ENCODE measurements at places on chromosomes 4 and X. TPM values are rescaled to one million over a fixed set of nuclear protein-coding genes. Genes with fewer than 3 reads are reported as not detected.
A peak's percentile ranks its signal among the peaks of the same experiment; 100 is the strongest.

DNA sequence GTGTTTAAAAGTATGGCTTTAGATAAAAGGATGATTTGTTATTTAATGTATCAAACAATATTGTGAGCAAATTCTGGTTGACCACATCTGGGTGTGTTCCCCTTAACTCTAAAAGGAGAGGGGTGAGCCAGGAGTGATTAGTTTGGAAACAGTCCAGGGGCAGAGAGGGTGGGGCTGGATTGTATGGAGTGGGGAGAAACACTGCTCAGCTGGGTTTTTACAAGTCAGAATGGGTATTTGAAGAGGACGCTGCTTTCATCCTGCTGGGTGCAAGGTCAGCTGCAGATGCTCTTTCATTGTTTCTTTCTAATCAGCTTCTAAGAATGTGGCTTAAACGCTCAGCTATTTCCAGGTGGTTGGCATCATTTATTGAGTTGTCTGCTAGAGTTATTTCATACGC, 82.8 kb upstream of the LIMCH1 start:
- no peak overlapping the region for H3K27ac ChIP-seq
- H3K36me3 ChIP-seq, result no peaks in the 10 kb centered on the region
- no peak for DNase-seq
- H3K4me1 ChIP-seq, result no peaks in the 10 kb centered on the region

The ABCE1 gene
- total RNA-seq, result 25.0 TPM

DNA sequence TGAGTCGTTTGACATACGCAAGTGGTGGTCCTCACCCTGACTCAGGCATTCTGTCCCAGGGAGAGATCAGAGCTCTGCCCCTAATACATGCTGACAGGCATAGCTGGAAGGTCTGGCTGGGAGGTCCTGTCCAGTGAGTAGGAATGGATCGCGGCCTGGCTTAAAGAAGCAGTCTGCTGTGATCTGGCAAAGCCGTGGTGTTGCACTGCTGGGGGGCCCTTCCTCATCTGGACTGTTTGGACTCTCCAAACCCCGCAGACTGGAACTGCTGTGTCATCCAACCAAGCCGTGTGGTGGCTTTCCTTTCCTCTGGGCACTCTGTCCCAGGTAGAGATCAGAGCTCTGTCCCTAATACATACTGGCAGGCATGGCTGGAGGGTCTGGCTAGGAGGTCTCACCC, 64.3 kb upstream of the MAGEB16 start:
- H3K27me3 ChIP-seq, result no peaks in the 10 kb centered on the region
- no peaks in the 10 kb centered on the region for H3K4me1 ChIP-seq
- no peak for DNase-seq
- no peaks in the 10 kb centered on the region for H3K36me3 ChIP-seq

- no peaks in the 10 kb centered on the region for H3K27me3 ChIP-seq
- H3K27ac ChIP-seq, result no peak overlapping the region
- no peaks in the 10 kb centered on the region for H3K36me3 ChIP-seq
- DNase-seq, result no peak
- H3K4me1 ChIP-seq, result no peaks in the 10 kb centered on the region
Observed at GRCh38 chrX:14073556-14073955, 43.9 kb upstream of the GEMIN8 start.

The GRIPAP1 gene
- total RNA-seq, result 32.0 TPM

The SLC9A6 gene
- 16.6 TPM for total RNA-seq

DNA sequence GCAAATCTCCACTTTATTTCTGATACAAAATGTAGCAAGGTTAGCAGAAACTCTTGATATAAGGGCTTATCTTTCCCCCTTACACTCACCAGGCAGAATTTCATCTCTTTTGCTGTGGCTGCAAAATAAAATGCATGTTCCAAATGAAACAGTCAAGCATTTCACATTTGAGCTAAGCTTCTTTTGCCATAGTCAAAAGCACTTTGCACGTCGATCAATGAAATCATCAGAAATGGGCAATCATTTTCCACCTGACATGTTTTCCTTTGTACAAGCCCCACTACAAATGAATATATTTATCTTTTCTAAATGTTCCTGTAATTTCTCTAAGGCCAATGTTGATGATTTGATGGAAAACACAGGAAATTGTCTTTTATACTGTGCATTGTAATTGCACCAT, 178.4 kb downstream of the ANKRD50 start:
- no peaks in the 10 kb centered on the region for H3K27me3 ChIP-seq
- no peaks in the 10 kb centered on the region for H3K36me3 ChIP-seq
- no peak overlapping the region for H3K4me3 ChIP-seq

GRCh38 chr4:38482696-38483095, 181.3 kb upstream of the KLF3 start:
- no peak overlapping the region for H3K27ac ChIP-seq
- no peak overlapping the region for H3K4me3 ChIP-seq
- no peak for DNase-seq
- H3K36me3 ChIP-seq, result no peaks in the 10 kb centered on the region

DNA sequence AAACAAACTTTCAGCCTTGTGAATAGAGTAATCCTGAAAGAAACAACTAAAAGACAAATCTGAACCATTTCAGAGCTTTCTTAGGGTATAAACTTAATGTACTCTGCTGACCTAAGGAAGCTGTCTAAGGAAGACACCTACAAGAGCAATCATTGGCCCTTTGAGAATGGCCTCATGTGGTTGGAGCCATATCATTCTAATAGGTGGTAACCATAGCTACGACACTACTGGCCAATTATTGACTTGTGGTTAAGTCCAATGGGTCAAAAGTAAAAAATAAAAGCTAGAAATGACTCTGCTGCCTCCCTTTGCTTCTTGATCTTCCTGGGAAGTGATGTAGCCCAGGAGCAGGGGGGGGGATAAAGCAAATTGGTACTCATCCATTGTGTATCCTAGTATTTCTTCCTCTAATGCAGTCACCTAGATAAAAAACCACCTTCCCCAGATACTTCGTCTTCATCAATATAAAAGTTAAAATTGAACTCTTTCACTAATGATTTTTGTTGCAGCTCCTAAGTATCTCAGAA, 547.0 kb downstream of the ARAP2 start:
- no peaks in the 10 kb centered on the region for H3K36me3 ChIP-seq
- H3K4me1 ChIP-seq, result no peaks in the 10 kb centered on the region
- DNase-seq, result no peak
- H3K27me3 ChIP-seq, result no peaks in the 10 kb centered on the region
- no peak overlapping the region for H3K27ac ChIP-seq

The GLRA3 gene
- not detected for total RNA-seq

GRCh38 chrX:47484885-47485284, 1.9 kb upstream of the ZNF41 start:
- no peaks in the 10 kb centered on the region for H3K4me1 ChIP-seq
- H3K36me3 ChIP-seq, result no peaks in the 10 kb centered on the region
- no peak for DNase-seq
- no peak overlapping the region for H3K4me3 ChIP-seq

DNA sequence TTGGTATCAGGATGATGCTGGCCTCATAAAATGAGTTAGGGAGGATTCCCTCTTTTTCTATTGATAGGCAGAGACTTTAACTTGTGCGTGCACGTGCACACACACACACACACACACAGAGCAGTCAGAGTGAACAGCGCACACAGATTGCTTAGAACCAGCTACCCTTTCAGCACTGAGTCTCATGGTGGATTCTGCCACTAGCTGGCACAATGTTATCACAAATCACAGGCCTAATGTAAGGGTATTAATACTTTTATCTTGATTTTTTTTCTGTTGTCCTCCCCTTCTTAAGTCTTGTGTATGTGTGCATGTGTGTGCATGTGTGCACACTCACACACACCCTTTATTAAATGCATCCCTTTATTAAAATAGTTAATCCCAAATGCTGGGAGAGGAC, 53.2 kb downstream of the HADH start:
- DNase-seq, result no peak
- no peak overlapping the region for H3K4me3 ChIP-seq
- no peaks in the 10 kb centered on the region for H3K36me3 ChIP-seq
- H3K4me1 ChIP-seq, result no peaks in the 10 kb centered on the region
- no peak overlapping the region for H3K27ac ChIP-seq

DNA sequence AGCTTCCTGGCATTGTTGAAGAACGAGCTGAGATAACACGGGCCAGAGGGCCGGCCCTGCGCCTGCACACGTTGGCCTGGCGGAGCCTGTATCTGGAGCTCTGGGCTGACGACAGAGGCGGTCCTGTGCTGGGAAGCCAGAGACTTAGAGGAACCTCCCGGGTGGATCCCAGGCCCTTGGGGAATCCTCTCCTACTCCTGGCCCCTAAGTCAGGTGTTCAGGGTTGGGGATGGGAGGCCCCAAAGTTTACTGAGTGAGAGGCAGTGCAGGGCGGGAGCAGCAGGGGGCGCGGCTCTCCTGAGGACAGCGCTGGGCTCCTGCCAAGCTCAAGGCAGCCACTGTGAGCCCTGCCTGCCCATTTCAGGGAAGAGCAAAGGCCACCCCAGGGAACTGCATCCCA, 2.5 kb upstream of the HTRA3 start:
- H3K4me3 ChIP-seq, result no peak overlapping the region
- DNase-seq, result peak; percentile 70
- no peak overlapping the region for H3K27ac ChIP-seq
- H3K27me3 ChIP-seq, result peaks cover 13% of the 10 kb centered on the region
- H3K36me3 ChIP-seq, result no peaks in the 10 kb centered on the region

- H3K4me3 ChIP-seq, result peak overlapping the region; percentile 73
- H3K36me3 ChIP-seq, result no peaks in the 10 kb centered on the region
- no peaks in the 10 kb centered on the region for H3K27me3 ChIP-seq
Observed at GRCh38 chr4:107825072-107825824, 516 bp downstream of the SGMS2 start.

The PPP2R2C gene
- total RNA-seq, result 0.35 TPM

DNA sequence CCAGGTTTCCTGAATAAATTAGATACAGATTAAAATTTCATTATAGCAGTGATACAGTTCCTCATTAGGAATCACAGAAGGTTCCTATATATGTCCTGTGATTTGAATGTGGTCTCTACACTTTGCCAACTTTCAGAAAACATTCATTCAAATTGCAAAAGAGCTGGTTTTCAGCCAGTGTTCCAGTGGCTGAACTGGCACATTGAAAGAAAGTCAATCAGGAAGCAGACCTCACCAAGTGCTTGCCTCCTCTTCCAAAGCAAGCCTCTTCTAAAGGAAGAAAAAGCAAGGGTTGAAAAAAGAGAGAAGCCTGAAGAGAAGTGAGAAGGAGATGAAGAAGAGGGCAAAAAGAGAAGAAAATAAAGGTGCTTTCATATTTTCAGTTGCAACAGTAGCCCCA, 12.7 kb downstream of the KLHL34 start:
- no peaks in the 10 kb centered on the region for H3K36me3 ChIP-seq
- no peaks in the 10 kb centered on the region for H3K4me1 ChIP-seq
- no peak for DNase-seq
- no peaks in the 10 kb centered on the region for H3K27me3 ChIP-seq

- H3K27ac ChIP-seq, result peak overlapping the region; percentile 71
- H3K4me3 ChIP-seq, result no peak overlapping the region
- H3K27me3 ChIP-seq, result no peaks in the 10 kb centered on the region
- peak; percentile 54 for DNase-seq
Observed at GRCh38 chrX:13078739-13079444, 34.5 kb upstream of the FAM9C start.

GRCh38 chrX:41449615-41450014, 2.5 kb downstream of the NYX start:
- no peaks in the 10 kb centered on the region for H3K4me1 ChIP-seq
- no peak overlapping the region for H3K4me3 ChIP-seq
- no peaks in the 10 kb centered on the region for H3K36me3 ChIP-seq
- no peaks in the 10 kb centered on the region for H3K27me3 ChIP-seq

The CCKAR gene
- total RNA-seq, result not detected

The SOWAHD gene
- total RNA-seq, result 3.2 TPM

DNA sequence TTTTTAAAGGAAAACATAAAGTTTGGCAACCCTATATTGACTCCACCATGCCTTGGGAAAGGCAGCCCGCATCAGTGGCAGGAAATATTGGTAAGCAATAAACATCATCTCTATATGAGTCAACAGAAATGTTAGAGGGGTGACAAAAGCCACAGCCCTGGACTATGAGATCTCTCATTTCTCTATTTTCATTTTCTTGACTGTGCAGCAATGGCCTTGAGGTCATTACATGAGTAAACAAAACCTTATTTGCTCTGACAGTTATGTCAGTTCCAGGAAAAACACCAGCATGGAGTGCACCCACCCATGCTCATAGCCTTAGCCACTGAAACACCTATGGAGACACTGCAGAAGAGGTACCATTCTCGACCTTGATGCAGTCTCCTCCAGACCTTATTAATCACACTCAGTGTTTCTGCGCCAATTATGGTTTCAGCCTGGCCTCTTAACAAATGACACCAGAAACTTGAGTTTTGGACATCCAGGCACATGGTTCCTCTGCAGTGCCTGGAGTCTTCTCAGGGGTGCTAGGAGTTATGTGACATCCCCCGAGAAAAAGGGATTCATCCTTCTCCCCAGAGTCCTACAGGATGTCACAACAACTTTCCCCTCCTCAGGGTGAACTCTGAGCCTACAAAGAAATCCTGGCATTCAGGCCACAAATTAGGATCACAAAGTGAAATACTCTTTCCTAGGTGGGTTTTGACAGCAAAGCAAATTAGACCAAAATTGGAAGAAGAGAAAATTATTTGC, 16.0 kb upstream of the HPGD start:
- no peaks in the 10 kb centered on the region for H3K36me3 ChIP-seq
- no peak for DNase-seq
- no peaks in the 10 kb centered on the region for H3K4me1 ChIP-seq
- no peak overlapping the region for H3K4me3 ChIP-seq

The ZCCHC18 gene
- total RNA-seq, result 0.98 TPM

DNA sequence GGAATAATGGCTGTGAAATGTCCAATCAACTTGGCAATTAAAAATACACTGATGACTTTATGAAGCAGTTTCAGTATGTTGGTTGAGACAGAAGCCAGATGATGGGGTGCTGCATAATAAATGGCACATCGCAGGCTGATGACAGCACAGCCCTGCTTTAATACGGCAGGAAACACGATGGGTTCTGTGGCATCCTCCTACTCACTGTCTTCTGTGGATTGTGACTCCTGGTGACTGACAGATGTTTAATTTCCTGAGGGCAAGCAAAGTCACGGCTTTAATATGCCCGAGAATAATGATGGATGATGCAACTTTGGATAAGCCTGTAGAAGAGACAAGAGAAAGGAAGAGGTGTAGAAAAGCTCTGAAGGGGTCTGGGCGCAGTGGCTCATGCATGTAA, 295.4 kb downstream of the TRIML1 start:
- no peaks in the 10 kb centered on the region for H3K27me3 ChIP-seq
- H3K4me3 ChIP-seq, result no peak overlapping the region
- H3K36me3 ChIP-seq, result no peaks in the 10 kb centered on the region

GRCh38 chr4:110735686-110736085, 112.8 kb upstream of the PITX2 start:
- DNase-seq, result no peak
- no peaks in the 10 kb centered on the region for H3K4me1 ChIP-seq
- no peaks in the 10 kb centered on the region for H3K27me3 ChIP-seq
- H3K4me3 ChIP-seq, result no peak overlapping the region

DNA sequence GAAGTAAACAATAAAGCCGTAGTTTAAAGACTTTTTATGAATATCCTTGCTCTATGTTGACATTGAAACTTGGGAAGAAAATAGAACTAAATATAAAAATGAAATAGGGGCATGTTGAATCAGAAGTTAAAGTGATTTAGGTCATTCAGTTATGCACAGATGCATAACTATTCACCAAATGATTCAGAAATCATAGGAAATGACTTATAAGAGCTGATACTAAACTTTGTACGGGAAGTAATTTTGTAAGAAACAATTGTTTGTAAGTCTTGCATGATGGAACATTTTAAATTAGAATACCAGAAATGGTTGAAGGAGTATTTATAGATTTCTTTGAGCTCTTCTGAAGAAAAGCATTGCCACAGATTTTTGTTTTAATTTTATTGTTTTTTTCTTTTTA, 246.5 kb downstream of the CPE start:
- H3K36me3 ChIP-seq, result no peaks in the 10 kb centered on the region
- no peak overlapping the region for H3K27ac ChIP-seq
- no peaks in the 10 kb centered on the region for H3K27me3 ChIP-seq
- H3K4me3 ChIP-seq, result no peak overlapping the region
- no peaks in the 10 kb centered on the region for H3K4me1 ChIP-seq
